ENCODE measurements at places on chromosomes 2 and 18. TPM values are rescaled to one million over a fixed set of nuclear protein-coding genes. Genes with fewer than 3 reads are reported as not detected.

Gene SERPINB10
- total RNA-seq, result not detected

Gene MYO1B
- total RNA-seq, result 55.7 TPM

Gene MEP1B
- 0.09 TPM for total RNA-seq

Gene RAB12
- total RNA-seq, result 48.4 TPM

Gene ECEL1
- total RNA-seq, result not detected

Gene MAP2
- total RNA-seq, result 3.8 TPM

All from dermis lymphatic vessel endothelial cell (primary cell).